NCI-H187 treated with DMSO at 0.1 percent for 48 hours (cell line): ENCODE measurements at places on chromosomes 5 and 9.
A peak's percentile ranks its signal among the peaks of the same experiment; 100 is the strongest.

DNA sequence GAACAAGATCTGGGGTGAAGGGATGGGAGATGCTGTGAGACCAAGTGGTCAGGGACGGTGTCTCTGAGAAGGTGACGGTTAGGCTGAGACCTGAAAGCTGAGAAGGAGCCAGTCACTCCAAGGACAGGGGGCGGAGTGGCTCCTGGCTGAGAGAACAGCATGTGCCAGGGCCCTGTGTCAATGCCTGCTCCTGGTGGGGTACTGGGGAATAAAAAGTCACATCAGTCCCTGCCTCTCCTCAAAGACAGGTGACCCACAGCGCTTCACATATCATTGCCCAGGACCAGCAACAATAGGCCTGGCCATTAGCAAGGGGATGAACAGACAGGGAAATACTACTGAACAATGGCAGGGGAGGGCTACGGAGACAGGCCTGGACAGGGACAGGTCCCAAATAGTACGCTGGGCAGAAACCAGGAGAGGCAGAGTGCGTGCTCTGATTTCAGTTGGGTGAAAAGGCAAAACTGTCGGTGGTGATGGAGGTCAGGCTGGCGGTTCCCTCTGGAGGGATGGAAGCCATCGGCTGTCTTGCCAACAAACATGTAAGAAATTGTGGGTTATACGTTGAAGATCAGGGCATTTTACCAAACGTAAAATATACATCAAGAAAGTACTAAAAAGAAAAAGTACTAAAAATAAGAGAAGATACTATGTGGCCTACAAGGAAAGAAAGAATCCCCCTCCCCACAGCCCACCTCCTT, 64.3 kb downstream of the C9orf50 start:
- no peak for DNase-seq

GRCh38 chr5:151661968-151662732, 24.6 kb downstream of the SPARC start:
- DNase-seq = no peak

- peak; percentile 22 for DNase-seq
Measured at GRCh38 chr5:176543428-176544182, 5.5 kb upstream of the CDHR2 start.

DNA sequence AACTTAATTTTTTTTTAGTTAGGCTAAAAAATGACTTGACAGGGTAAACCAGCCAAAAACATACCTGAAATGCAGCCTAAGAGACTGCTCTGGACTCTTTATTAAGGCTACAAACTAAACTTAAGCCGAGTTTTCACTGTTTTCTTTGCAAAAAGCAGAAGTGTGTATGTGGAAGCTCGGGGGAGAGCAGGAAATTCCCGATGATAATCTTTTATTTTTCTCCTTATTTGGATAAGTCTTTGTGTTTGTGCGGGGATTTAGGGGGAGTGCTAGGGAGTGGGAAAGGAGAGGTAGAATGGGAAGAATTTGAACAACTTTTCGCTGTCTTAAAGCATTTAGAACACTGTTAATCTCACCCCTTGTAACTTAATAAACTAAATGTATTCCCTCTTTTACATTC, 30.7 kb upstream of the GPR21 start:
- no peak for DNase-seq

- DNase-seq = no peak
Measured at GRCh38 chr5:175363300-175363699, 80.7 kb downstream of the DRD1 start.

DNA sequence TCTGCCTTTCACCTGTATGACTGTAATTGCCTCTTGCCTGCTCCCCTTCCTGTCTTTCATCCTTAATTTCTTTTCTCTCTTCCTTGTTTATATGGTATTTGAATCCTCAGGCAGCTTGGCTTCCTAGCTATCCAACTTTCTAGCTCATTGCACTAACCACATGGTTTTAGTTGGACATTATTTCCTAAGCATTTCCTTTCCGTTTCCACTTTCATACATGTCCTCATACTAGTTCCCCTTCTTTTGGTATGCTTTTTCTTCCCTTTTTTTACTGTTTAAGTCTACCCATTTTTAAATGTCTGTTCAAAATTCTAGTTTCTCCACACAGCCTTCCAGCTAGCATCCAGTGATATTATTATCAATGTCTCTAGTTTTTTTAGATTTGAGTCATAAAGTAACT, 6.6 kb downstream of the CWC27 start:
- no peak for DNase-seq

DNA sequence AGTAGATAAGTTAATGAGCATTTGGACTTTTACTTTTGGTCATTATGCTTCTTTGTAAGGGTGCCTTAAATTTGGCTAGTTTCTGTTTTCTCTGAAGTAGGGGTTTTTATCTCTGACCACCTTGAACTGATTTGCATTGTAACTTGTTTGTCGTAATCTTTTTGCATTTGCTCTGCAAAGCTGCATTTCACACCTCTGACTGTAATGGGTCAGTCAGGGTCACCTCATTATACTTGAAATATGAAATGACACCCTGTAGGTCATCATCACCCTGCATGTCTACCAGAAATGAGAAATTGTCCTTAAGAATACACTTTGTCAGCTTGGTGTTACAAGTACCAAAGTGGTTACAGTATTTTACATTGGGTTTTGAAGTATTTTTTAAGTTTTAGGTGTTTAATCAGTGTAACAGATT, 74.0 kb downstream of the KCNN2 start:
- no peak for DNase-seq
